Activated T-cell treated with anti-CD3 and anti-CD28 coated beads for 48 hours (primary cell): ENCODE measurements at places on chromosomes 3 and 15.
A peak's percentile ranks its signal among the peaks of the same experiment; 100 is the strongest.

DNA sequence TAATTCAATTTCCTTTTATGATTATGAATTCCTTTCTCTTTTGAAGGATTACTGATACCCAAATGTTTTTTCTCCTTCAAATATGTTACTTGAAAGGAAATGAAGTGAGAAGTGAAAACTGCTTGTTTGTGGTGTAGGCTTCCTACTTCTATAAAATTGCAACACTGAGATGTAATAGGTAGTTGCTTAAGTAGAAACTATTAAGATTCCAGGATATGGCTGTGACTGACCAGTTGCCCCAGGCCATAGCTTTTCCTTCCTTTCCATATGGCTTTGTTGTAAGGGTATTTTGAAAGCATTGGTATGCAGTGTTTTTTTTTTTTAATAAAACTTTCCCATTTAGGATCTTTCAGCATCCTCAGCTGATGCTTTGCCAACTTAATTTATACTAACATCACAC is 28.5 kb downstream of the DNAJC13 start:
- DNase-seq = no peak

DNA sequence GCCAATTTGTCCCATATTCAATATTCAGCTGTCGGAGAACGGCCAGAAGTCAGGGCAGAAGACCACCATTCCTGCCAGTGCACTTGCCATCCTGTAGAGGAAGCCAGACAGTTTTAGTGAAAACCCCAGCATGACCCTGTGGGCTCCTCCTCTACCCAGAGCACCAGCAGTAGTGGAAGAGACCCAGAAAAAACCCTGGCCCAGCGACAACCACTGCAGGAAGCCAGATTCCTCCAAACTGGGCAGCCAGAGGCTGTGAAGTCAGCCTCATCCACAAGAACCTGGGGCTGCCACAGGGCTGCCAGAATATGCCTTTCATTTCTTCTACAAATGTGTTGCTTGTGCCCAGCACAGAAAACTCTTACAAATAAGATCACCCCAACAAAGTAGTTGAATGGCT is 67.3 kb downstream of the HMCES start:
- DNase-seq = no peak

DNA sequence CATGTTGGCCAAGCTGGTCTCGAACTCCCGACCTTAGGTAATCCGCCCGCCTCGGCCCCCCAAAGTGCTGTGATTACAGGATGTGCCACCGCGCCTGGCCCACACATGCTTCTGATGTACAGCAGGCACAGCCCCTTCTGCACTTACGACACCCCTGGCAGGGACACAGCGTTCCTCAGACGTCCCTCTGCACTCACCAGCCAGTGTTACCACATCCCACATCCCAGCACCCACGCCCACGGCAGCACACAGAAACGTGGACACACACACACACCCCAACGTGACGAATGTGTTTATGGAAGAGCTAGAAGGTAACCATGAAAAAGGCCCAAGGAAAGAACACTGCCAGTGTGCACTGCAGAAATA is 576 bp upstream of the RPAP1 start:
- DNase-seq = no peak

DNA sequence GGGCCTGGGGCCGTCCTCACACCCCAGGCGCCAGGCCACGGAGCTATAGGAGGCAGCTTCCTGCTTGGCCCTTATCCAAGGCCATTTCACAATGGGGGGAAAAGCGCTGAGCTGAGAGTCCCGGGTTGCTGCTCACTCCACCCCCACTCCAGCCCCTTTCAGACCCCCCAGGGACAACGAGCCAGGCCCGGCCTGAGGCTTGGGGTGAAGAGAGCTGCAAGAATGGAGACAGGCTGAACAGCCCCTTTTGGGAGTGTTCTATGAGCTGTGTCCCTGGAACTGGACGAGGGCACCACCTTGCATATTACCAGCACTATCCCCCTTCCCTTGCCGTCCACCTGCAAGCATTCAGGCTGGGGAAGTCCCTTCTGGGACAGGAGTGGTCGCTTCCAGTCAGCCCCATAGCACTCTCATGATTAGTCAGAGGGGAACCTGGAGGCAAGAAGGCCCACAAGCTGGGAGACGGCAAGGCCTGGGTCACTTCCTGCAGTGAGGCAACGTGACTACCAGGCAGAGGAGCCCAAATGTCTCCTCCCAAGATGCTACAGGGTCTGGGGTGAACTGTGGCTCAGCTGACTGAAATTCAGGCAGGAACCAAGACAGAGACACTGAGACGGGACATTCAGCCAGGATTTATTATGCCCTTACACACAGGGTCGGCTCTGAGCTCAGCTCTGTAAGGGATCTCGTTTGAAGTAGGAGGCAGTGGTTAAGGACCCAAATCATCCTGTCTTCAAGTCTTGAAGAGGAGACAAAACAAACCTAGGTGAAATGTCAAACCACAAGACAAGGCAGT is 8.6 kb upstream of the SRP14 start:
- peak; percentile 72 for DNase-seq

DNA sequence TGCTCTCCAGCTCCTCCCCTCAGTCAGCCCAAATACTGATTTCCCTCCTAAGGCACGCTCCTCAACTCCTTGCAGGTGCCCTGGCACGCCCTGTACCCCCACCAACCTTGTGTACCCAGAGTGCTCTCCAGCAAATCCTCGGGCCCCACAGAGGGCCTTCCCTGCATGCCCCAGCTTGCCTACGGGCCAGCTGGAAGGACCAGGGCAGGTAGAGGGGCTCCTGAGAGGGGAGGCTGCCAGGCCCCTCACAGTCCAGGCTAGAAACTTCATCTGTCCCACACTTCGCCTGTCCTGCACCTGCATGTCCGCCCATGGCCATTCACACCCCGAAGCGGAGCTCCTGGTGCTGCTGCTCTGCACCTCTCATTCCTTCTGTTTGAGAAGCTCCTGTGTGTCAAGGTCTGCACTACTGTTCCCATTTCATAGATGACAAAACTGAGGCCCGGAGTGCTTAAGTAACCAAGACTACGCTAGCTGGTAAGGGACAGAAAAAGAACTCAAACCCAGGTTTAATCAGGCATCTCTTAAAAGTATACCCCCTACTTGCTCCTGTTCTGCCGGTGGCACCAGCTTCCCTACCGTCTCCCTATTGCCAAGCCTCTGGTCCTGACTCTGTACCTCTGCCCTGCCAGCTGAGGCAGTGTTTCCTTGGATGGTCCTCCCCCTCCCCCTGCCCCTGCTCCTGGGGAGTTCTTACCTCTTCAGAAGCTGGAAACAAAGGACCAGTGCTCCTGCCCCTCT is 35.6 kb downstream of the ZXDC start:
- DNase-seq = no peak

DNA sequence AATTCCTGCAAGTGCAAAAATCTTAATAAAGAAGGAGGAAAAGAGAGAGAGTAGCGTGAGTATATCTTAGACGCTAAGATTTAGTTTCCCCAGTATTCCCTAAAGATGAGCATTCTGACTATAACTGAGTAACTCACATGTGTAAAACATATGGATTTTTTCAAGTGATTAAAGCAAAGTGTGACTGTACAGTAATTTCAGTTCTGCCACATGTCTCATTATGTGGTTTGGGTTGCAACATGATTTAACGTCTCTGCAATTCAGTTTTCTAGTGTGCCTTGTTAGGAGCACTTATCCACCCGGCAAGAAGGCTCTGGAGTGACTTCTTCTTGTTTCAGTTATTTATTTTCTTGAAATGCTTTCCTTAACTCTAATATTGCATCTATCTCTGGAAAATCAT is 514.1 kb downstream of the ROBO1 start:
- DNase-seq = no peak

- no peak for DNase-seq
Observed at GRCh38 chr3:54188176-54188791, 65.9 kb downstream of the CACNA2D3 start.

- no peak for DNase-seq
Observed at GRCh38 chr3:112136959-112137693, 4.1 kb upstream of the GCSAM start.

GRCh38 chr3:46849686-46850467 is 13.4 kb downstream of the MYL3 start:
- DNase-seq = no peak

DNA sequence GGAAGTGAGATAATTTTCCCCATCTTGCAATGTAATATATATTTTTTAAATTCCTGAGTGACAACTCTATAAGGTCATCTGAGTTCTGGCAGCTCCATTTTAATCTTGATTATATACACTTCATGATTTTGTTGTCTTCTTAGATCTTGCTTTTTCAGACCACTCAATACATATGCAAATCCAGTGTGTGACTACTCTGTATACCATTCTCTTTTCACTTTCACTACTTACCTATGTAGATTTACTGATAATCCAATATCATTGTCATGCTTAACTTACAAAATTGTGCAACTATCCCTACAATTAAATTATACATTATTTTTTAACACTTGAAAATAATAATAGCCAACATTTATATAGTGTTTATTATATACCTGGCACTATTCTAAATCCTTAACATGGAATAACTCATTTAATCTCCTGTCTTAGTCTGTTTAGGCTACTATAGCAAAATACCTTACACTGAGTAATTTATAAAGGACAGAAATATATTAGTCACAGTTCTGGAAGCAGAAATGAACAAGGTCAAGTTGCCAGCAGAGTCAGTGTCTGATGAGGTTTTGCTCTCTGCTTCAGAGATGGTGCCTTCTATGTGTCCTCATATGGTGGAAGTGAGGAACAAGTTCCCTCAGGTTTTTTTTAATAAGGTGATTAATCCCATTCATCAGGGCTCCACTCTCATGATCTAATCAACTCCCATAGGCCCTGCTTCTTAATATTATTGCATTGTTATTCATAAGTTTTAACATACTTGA is 338.5 kb downstream of the TUSC7 start:
- DNase-seq = no peak

GRCh38 chr3:122824465-122825381 is 29.9 kb downstream of the SLC49A4 start:
- no peak for DNase-seq

DNA sequence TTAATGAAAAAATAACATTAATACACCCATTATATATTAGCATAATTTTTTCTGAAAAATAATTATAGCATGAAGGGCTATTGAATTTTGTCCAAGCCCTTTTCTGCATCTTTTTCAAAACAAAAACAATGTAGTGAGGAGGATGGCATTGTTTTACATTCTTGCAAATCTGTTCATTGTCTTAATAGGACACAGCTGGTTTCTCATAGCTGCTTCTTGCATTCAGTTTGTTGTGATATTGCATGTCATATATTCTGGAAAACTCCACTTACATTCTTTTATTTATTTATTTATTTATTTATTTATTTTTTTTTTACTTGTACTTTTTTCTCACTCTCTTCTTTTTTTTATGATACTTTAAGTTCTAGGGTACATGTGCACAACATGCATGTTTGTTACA is 107.4 kb downstream of the NR1D2 start:
- no peak for DNase-seq

GRCh38 chr3:29322586-29322985 is 41.7 kb downstream of the RBMS3 start:
- DNase-seq = no peak

- no peak for DNase-seq
Observed at GRCh38 chr15:34161329-34161963, 48.5 kb downstream of the KATNBL1 start.

DNA sequence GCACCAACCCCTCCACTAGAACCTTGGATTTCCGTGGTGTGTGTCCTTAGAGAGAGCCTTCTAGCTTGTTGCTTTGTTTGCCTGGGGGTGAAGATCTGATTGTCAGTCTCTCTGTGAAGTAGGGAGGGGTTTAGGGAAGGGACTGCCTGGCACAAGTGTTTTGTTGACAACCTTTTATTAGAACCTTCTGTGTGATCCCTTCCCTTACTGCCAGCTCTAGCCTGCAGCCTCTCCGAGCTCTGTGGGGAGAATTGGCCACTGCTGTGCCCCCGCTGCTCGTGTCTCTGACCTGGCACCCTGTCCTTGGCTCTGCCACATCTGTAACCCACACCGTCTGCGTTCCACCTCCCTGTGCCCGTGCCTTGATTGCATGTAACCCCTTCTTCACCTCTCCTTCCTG is 30.9 kb upstream of the PCSK6 start:
- DNase-seq = no peak

DNA sequence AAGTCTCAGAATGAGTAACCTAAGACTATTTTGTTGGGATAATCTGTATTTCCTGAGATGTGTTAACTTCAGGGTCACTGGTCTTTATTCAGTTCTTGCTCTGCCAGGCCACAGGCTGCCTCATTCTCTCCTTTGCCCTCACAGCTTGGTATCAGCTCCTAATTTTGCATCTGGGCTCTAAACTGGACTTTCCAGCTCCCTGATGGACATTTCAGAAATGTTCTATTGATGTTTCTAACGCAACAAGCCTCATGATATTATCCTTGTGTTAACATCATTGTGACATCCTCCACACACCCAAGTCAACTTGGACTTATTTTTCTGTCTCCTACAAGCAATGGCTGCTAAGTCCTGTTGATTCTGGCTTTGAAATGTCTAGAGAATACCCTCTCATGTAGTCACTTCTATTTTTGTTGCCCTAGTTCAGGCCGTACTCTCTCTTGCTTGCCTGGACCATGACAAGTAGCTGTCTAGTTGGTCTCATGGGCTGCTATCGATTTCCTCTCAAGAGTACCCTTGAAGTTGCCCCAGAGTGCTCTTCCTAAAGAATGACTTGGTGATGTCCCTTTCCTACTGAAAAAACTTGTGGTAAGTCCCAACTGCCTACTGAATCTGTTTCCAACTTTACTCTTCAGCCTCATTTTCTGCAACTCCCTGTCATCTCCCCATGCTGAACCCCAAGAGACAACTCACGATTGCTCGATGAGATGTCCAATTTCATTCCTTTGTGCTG is 52.7 kb downstream of the CHST2 start:
- DNase-seq = no peak

DNA sequence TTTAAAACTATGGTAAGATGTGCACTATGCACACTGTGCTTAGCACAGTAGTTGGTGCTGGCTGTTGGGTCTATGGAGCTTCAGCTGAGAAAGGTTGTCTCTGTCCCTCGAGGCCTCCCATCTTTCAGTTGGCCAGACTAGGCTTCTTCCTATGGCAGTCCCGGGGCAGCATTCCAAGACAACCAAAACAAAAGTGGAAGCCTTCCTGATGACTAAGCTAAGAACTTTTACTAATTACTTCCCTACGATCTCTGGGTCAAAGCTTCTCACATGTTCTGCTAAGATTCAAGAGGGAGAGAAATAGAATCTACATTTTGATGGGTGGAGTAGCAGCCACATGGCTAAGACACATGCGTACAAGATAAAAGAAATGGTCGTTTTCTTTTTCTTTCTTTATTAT is 342.8 kb downstream of the TUSC7 start:
- no peak for DNase-seq

DNA sequence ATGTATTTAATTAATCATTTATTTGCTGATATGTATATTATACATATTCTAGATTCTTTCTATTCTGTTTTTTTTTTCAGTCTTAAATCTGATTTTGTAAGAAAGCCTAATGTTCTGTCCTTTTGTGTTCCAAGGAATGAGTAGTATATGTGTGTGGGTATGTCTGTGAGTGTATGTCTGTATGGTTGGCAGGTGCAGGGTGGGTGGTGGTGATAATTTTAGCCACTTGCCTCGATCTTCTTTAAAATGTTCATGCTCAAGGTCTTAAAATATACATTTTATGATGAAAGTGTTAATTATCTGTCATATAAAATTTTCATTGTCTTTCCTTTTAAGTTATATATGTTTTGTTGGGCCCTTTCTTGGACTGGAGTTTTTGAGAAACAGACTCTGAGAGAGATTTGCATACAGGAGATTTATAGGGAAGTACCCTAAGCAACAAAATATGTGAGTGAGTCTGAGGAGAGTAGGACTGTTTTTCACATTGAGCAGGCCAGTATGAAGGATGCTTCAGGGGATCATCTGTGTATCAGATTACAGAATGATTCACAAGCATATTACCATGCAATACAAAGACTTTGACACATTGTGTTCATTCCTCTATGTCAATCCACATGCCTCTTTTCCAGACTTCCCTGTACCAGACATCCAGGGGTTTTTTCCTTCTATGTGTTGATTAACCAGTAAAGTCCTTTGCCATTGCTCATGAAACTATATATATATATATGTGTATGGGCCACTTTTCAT is 211.0 kb upstream of the DPPA4 start:
- DNase-seq = no peak
